ENCODE measurements at places on chromosomes 13 and 19. TPM values are rescaled to one million over a fixed set of nuclear protein-coding genes. Genes with fewer than 3 reads are reported as not detected.

The PRSS57 gene
- 0.07 TPM for total RNA-seq

The RCBTB1 gene
- 19.3 TPM for total RNA-seq

- no peak for DNase-seq
Observed at GRCh38 chr13:97653443-97654140, 219.6 kb downstream of the RAP2A start.

GRCh38 chr19:44792281-44792680, 14.6 kb downstream of the CBLC start:
- DNase-seq, result no peak

DNA sequence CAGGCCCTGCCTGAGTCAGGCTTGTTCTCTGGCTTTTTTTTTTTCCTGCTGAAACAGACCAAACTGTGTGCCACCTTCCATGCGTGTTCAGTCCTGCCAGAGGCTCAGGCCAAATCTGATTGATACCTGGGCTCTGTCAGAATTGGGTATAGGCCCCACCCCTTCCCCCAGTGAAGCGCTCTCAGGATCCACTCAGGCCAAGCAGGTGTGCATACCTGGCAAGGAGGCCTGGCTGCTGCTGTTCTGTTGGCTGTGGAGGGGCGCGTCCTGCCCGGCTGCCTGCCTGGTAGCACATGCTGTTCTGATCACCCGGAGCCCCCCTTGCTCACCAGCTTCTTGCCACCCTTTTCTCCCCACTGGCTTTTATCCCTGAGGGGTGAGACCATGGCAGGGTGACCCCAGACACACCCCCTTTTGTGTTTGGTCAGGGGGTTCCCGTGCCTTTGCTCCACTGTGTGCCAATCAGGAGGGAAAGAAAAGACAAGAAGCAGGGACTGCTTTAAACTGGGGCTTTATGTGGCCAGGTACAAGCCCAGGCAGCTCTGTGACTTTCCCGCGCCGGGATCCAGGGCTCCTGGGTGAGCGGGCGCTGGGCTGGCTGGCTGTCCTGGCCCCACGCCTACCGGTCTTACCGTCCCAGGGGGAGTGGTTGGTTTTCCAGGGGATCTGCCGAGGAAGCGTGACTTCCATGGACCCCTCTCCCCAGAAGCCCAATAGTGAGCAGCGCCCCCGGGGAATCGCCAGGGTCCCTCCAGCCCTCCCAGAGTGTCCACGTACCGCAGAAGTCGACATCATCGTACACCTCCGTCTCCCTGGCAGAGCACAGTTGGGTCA, 12.7 kb downstream of the PRAM1 start:
- no peak for DNase-seq
